Stimulated activated CD4-positive, alpha-beta T cell treated with anti-CD3 and anti-CD28 coated beads, Interleukin-1b, Interleukin-23, amount 100 ng/mL, for 24 hours (primary cell): ENCODE measurements at places on chromosomes 2 and 18.

- DNase-seq = no peak
These were observed 371.1 kb downstream of the NCKAP5 start for GRCh38 chr2:133197156-133197555.

GRCh38 chr2:197416268-197416667 is 18.6 kb downstream of the SF3B1 start:
- no peak for DNase-seq

- DNase-seq = no peak
These were observed 11.8 kb downstream of the NCAPH start for GRCh38 chr2:96347395-96347794.

DNA sequence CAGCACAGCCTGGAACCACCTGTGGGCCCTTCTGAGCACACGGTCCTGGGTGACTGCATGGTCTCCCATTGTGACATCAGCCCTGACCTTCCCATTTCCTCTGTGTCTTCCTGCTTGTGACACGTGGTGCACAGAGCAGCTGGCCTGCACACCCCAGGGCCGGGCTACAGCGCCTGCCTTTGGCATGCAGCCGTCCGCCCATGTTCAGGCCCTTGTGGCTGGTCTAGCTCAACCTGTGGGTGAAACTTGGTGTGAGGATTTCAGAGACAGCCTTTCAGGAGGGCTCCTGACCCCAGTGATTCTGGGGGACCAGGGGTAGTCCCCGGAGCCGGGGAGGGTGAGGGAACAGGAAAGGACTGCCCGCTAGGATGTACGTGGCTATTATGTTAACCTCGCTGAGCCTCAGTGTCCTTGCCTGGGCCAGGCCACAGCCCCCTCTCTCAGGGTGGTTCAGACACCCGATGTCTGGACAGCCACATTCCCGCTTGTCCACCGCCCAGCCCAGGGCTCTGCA is 284.8 kb upstream of the HS6ST1 start:
- DNase-seq = no peak

- DNase-seq = no peak
These were observed 15.2 kb upstream of the KCNJ13 start for GRCh38 chr2:232791518-232791917.

- no peak for DNase-seq
These were observed 79.6 kb downstream of the SKA1 start for GRCh38 chr18:50454387-50454988.
